Stimulated activated CD8-positive, alpha-beta memory T cell treated with anti-CD3 and anti-CD28 coated beads, Interleukin-4, amount 100 ng/mL, for 1 hour (primary cell): ENCODE measurements at places on chromosomes 1 and 21.

DNA sequence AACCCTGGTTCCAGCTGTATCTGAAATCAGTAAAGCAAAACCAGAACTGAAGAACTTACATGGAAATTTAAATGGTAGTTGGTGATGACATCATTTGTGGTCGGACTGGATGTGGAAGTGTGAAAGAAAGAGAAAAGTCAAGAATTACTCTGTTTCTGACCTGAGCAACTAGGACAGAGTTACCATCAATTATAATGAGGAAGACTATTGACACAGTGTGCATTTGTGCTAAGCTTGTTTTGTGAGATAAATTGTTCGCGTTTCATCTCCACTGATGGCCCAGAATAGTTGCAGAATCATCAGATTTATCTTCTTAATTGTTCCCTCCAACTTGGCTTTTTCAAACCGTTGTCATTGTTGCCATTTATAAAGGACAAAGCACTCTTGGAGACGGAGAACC is 410.6 kb upstream of the DEPDC1 start:
- no peak for DNase-seq

GRCh38 chr1:101198842-101199636 is 37.8 kb upstream of the S1PR1 start:
- no peak for DNase-seq

DNA sequence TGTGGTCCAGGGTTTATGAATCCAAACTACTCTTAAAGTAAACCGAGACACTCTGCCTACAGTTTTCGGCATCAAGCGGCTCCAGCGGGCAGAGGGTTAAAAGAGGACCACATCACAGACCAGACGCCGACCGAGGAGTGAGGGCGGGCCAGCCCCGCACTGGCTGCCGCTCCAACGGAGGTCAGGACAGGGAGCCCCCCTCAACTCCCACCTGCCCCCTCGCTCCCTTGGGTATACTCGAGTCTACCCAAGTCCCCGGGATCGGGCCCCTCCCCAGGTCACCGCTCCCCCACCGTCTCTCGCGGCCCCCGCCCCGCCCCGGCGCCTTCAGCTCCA is 312 bp downstream of the ARNT start:
- DNase-seq, result no peak

- no peak for DNase-seq
Measured at GRCh38 chr1:204320382-204320804, 39.3 kb downstream of the PLEKHA6 start.

- DNase-seq, result no peak
Measured at GRCh38 chr1:61570191-61570590, 154.8 kb downstream of the TM2D1 start.
